ENCODE measurements at places on chromosomes 5 and 9. TPM values are rescaled to one million over a fixed set of nuclear protein-coding genes. Genes with fewer than 3 reads are reported as not detected.

GRCh38 chr5:173715607-173716006 is 99.2 kb upstream of the BOD1 start:
- H3K27me3 ChIP-seq = no peaks in the 10 kb centered on the region
- no peak for DNase-seq
- no peaks in the 10 kb centered on the region for H3K4me1 ChIP-seq
- H3K27ac ChIP-seq = no peak overlapping the region
- H3K36me3 ChIP-seq = no peaks in the 10 kb centered on the region

DNA sequence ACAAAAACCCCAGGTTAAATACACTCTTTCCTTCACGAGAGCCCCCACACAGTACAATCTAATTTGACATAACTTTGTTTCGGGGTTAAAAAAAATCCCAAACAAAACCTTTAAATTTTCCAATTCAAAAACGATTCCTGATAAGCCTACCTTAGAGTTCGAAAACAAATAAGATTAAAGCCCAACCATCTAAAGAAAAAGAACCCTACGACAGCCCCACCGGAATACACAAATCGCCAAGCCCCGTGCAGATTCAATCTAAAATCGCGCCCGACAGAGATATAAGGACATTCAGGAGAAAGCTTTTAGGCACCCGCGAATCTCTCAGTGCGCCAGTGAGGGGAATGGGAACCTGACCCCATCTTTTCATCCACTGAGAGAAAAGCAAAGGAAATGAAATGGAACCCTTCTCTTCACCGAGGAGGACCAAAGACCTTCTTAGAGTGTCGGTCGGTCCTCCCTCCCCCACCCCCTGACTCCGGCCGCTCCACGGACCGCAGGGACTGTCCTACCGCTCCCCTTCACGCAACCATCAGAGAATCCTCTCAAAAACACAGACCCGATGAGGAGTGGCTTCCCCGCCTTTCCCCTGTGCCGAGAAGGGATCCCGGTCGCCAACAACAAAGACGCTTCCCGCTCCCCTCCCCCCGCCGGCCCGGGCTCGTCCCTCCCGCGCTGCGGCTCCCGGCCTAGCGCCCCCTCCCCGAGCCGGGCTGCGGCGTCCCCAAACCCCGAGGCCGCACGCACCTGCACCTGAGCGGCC is 925 bp downstream of the ABHD17B start:
- H3K4me3 ChIP-seq = peak overlapping the region; percentile 77
- peak; percentile 77 for DNase-seq
- H3K27me3 ChIP-seq = no peaks in the 10 kb centered on the region
- no peaks in the 10 kb centered on the region for H3K4me1 ChIP-seq
- no peaks in the 10 kb centered on the region for H3K36me3 ChIP-seq

- no peak overlapping the region for H3K27ac ChIP-seq
- no peaks in the 10 kb centered on the region for H3K4me1 ChIP-seq
- H3K4me3 ChIP-seq = no peak overlapping the region
- no peak for DNase-seq
- no peaks in the 10 kb centered on the region for H3K27me3 ChIP-seq
These were observed 257.9 kb upstream of the ANKRD55 start for GRCh38 chr5:56490971-56491468.

- H3K4me1 ChIP-seq = peaks cover 13% of the 10 kb centered on the region
- peak; percentile 69 for DNase-seq
- H3K4me3 ChIP-seq = no peak overlapping the region
- no peak overlapping the region for H3K27ac ChIP-seq
- H3K27me3 ChIP-seq = no peaks in the 10 kb centered on the region
- H3K36me3 ChIP-seq = no peaks in the 10 kb centered on the region
These were observed 3.4 kb downstream of the MGAT1 start for GRCh38 chr5:180799194-180799593.

DNA sequence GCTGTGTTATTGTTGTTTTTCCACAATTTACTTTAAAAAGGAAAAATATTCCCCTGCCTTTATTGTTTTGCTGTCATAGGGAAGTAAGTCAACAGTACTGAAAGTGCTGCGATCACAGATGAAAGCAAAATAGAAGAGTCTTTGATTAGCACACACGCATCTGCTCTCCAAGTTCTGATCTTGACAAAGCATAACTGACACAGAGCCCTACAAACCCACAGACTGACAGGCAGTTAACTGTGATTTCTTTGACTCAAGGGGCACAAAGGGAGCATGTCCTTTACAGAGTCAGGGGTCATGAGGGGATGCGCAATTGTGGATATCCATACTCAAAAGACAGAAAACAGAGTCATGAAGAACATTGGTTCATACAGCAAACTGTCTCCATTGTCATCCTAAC is 123.7 kb downstream of the SNCAIP start:
- DNase-seq = no peak
- H3K4me3 ChIP-seq = no peak overlapping the region
- no peaks in the 10 kb centered on the region for H3K27me3 ChIP-seq
- H3K36me3 ChIP-seq = no peaks in the 10 kb centered on the region
- no peaks in the 10 kb centered on the region for H3K4me1 ChIP-seq

GRCh38 chr5:42854795-42855194 is 43.1 kb upstream of the SELENOP start:
- peaks cover 25% of the 10 kb centered on the region for H3K4me1 ChIP-seq
- no peak overlapping the region for H3K4me3 ChIP-seq
- no peaks in the 10 kb centered on the region for H3K36me3 ChIP-seq
- H3K27me3 ChIP-seq = no peaks in the 10 kb centered on the region

C9orf50 gene
- total RNA-seq = not detected

SEMA5A gene
- 32.7 TPM for total RNA-seq

CCIN gene
- 0.32 TPM for total RNA-seq
